Putamen (tissue), 1 donor: ENCODE measurements at places on chromosomes 5 and 9.

- DNase-seq = no peak
Measured at GRCh38 chr5:107618242-107618641, 52.5 kb downstream of the EFNA5 start.

- no peak for DNase-seq
Measured at GRCh38 chr5:13985731-13986418, 41.4 kb upstream of the DNAH5 start.

- DNase-seq = no peak
Measured at GRCh38 chr9:104025945-104026344, 68.2 kb upstream of the SMC2 start.

GRCh38 chr5:466661-467310 is 23.8 kb downstream of the EXOC3 start:
- no peak for DNase-seq

DNA sequence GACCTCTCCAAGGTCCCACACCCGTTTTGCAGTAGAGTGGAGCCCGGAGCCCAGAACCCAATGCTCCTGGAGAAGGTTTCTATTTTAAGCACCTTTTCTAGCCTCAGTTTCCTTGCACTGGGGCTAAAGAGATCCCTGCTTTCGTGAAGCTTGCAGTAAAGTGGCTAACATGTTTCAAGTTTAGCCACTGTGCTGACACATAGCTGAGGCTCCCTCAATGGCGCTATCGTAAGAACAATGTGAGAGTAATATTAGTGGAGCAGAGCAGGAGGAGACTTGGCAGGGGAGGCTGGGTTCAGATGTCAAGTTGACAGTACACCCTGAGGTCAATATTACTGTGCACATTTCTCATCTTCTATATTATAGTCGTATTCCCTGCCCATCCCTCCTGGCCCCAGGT is 7.9 kb downstream of the CTXN3 start:
- DNase-seq = no peak

DNA sequence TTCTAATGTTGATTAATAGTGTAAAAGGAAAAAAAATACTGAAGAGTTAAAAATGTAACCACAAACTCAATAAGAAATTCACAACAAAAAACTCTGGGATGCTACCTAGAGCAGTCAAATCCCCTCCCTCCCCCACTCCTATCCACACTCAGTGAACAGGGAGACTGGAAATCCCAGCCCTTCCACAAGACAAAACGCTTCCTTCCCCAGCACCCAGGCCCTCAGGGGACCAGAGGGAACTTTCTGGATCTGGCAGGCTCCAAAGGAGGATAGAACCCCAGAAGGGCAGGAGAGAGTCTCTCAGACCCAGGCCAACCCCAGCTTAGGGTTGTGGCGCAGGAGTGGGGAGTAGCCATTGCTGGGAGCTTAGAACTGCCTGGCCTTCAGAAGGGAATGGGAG is 55.0 kb downstream of the DCP2 start:
- no peak for DNase-seq

DNA sequence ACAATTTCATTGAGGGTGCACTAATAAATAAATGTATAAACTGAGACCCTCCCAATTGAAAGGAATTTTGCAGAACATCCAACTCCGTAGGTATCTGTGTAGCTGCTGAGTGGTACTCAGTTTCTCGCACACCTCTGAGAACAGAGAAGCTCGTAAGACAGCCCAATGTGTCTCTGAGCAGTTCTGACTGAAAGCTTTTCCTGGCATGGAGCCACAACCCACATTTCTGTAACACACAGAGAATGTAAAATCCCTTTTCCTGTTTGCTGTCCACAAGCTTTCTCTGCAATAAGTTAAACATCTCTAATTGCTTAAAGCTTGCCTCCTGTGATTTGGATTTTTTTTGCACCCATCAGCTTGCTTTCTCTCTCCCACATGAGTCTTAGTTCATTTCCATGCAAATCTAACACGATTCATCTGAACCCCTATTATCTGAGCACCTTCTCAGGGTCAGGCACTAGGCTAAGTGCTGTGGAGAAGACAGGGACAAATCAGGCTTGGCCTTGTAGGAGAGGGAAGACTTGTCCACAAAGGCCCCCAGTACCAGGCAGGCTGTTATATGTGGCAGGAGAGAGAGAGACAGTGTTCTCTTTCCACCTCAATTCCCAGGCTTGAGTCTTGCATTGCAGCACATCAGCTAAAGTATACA is 44.2 kb upstream of the COL15A1 start:
- no peak for DNase-seq

GRCh38 chr5:116738615-116739261 is 164.1 kb upstream of the SEMA6A start:
- no peak for DNase-seq

GRCh38 chr5:102539562-102539961 is 40.8 kb upstream of the SLCO6A1 start:
- DNase-seq = no peak

DNA sequence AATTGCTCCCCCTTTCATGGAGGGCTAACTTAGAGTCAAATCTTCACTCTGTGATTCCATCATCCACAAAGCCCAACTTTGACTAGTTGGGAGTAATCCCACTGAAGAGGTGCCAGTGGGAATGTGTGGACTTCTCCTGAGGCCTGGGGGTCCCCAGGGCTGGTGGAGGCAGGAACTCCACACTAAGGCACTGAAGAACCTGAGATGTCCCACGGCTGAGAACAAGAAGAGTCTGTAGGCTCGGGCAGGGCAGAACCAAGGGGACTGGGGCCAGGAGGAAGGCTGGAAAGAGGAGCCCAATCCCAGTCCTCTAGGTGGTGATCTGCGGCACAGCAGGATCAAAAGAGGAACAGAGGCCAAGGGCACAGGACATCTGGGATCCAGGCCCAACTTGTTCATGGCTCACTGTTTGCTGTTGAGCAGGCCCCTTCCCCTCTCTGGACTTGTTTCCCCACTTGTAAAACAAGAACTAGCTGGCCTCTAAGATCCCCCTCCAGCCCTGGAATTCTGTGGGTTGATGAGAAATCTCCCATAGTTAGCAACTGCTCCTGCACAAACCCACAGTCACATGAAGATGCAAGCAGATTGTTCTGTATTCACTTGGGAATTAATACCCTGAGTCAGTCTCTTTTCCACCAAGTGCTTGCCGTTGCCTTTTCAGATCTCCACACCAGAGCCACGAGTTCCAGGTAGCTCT is 32.7 kb upstream of the ALDH1B1 start:
- DNase-seq = no peak

- DNase-seq = no peak
Measured at GRCh38 chr9:130159915-130160670, 12.1 kb upstream of the NCS1 start.

DNA sequence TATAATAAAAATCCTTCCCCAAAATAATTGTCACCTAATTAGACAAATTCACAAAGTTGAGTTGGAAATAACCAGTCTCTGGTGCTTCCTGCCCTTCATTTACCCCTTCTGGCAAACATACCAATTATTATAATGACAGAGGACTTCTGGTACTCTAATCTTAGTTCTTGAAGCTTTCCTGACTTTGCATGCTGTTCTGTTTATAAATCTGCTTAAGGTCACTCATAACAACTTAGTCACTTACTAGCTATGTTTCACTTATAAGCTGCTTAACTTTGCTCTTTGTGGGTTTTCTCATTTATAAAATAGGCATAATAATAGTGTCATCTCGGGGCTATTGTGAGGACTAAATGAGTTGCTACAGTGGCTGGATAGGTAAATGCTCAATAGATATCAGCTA is 446.5 kb downstream of the EFNA5 start:
- DNase-seq = no peak

GRCh38 chr5:80509362-80509761 is 21.5 kb downstream of the FAM151B start:
- no peak for DNase-seq
